ENCODE measurements at places on chromosomes 12 and 14.

DNA sequence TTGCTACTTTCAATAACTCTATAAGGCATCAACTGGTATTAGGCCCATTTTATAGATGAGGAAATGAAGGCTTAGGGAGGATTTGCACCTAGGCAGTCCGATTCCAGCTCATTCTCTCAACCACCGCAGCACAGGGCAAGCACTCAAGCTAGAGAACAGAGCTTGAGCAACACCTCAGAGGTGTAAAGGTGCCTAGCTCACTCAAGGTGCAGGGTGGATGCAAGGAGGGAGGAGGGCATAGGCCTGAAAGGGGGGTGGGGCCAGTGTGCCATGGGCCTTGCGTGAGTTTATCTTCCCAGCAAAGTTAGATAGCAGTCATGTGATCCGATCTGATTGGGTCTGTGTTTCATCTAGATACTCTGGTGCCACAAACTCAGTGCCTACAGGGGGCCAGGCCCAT lies 10.2 kb upstream of the EMP1 start:
- no peak for DNase-seq

- DNase-seq, result no peak
Observed at GRCh38 chr12:115771065-115771464, 506.4 kb downstream of the MED13L start.

GRCh38 chr14:85501751-85502150 lies 28.2 kb upstream of the FLRT2 start:
- no peak for DNase-seq

DNA sequence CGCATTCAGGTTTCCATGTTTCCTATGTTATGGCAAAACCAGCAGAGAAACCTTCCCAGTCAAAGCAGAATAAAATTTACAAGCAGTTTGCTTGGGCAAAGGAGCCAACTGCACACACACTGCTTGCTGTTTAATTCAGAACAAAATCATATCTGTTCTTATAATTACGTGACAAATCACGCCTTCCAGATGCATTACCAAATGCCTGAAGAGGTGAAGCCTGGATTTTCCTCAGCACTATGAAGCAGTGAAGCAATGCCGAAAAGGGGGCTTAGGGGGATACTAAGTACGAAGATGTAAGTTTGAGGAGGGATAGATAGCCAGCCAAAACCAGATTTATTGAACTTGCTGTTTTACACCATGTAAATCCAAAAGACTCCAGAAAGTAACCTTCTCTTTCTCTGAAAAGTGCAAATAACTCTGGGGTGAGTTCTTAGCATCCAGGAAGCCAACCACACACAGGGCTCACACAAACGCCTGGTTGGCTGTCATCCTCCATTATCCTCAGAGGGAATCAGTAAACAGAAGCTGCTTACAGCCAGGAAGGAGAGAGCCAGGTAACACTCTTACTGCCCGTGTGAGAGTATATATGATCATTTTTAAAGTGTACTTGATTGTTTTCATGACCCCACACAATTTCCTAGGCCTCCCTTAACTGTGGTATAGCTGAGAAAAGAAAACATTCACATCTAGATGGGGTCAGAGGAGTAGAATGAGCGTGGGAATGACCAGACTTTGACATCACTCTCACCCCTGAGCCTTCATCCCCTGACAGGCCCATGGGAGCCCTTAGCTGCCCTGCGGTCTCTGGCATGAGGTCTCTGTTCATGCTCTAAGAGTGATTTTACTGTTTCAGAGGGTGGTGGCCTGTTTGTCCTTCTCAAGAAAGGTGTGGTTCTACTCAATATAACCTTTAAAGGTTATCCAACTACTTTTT lies 442.5 kb downstream of the EGLN3 start:
- DNase-seq, result no peak

GRCh38 chr12:90333424-90333823 lies 621.6 kb downstream of the CCER1 start:
- no peak for DNase-seq

Data from stimulated activated CD4-positive, alpha-beta T cell treated with anti-CD3 and anti-CD28 coated beads, Interleukin-1b, Interleukin-23, amount 100 ng/mL, for 24 hours (primary cell).